Neural crest cell (in vitro differentiated cells): ENCODE measurements at places on chromosomes 11 and 22.

- DNase-seq, result no peak
Observed at GRCh38 chr22:36584666-36585065, 55.7 kb upstream of the EIF3D start.

DNA sequence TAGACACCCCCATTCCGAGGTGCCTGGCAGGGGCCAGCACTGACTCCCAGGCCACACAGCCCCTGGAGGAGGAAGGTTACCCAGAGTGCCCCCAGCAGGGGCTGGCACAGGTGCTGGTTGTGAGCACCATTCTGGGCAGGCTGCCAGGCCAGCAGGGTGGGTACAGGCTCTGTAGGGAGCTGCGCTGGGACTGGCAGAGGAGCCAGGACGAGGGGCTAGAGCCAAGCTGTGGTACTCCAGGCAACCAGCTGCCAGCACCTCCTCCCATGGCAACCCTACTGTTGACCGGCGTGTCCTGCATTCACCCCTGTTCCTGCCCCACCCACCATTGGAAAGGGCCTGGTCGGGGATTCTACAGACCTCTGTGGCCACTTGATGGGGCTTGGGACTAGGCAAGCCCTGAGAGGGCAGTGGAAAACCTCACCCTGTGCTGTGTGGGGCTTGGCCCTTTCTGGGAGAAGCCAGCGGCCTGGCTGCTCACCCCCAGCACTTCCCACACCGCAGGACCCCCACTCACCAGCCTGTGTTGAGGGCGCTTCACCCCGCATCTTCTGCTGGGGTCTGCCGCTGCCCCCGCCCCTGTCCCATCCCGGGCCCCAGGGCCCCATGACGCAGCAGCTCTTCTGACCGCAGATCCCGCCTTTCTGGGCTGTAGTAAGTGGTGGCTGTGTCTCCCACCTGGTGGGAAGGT, 1.9 kb downstream of the CLDN5 start:
- DNase-seq, result no peak

GRCh38 chr11:91158891-91159537, 936.2 kb upstream of the CHORDC1 start:
- no peak for DNase-seq

GRCh38 chr11:64249563-64250414, 1.5 kb upstream of the PLCB3 start:
- no peak for DNase-seq

GRCh38 chr11:36974771-36975170, 376.7 kb upstream of the RAG2 start:
- no peak for DNase-seq

- no peak for DNase-seq
Observed at GRCh38 chr11:70026726-70027125, 51.4 kb upstream of the ANO1 start.

GRCh38 chr11:134024420-134025081, 44.3 kb upstream of the JAM3 start:
- no peak for DNase-seq

GRCh38 chr11:79762279-79762921, 321.6 kb upstream of the TENM4 start:
- DNase-seq, result no peak

- DNase-seq, result peak; percentile 95
Observed at GRCh38 chr22:24951942-24952836, at the start of gene KIAA1671. Gene KIAA1671 (plus strand): TSS chr22:24952716. CDS start chr22:25028000, 75,284 bp downstream.

DNA sequence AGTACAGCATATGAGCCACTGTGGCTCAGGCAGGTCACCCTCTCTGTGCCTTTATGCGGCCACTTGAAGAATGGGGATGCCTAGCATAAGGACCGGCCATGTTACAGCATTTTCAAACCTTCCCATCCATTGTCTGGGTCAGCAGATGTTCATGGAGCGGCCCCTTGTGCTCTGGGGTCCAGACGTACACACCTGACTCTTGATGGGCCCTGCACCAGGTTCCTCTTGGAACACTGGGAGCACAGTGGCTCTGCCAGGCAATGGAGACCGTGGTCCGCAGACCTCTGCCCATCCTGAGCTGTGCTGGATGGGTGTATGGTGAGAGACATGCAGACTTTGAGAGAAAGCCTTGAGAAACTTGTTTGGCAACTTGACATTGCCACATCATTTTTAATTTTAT, 9.8 kb downstream of the PRDM11 start:
- DNase-seq, result no peak

GRCh38 chr11:126293726-126294125, 10.1 kb upstream of the DCPS start:
- no peak for DNase-seq

- DNase-seq, result no peak
Observed at GRCh38 chr22:38282397-38282796, 9.6 kb upstream of the TMEM184B start.

- DNase-seq, result no peak
Observed at GRCh38 chr11:121572571-121573059, 119.8 kb upstream of the SORL1-AS1 start.

DNA sequence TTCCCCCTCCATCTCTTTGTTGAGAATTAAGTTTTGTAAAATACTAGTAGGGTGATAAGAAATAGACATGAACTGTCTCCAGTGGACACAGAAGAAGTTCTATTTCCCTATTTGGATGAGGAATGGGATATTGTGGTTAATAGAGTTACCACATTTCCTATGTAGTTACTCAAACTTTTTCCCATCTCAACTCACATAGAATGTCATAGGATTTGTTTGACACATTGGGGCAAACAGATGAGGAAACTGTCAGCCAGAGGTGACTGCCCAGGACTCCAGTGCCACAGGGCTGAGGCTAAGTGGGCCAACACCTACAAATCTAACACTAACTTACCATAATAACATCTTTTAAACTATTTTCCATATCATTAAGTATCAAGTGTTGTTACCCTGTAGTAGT, 58.3 kb downstream of the CCDC83 start:
- DNase-seq, result no peak

- no peak for DNase-seq
Observed at GRCh38 chr11:29024386-29024785, 916.2 kb downstream of the METTL15 start.

GRCh38 chr11:62545437-62546243, 966 bp downstream of the AHNAK start:
- no peak for DNase-seq

GRCh38 chr22:45554040-45554406, 51.3 kb downstream of the FBLN1 start:
- no peak for DNase-seq

DNA sequence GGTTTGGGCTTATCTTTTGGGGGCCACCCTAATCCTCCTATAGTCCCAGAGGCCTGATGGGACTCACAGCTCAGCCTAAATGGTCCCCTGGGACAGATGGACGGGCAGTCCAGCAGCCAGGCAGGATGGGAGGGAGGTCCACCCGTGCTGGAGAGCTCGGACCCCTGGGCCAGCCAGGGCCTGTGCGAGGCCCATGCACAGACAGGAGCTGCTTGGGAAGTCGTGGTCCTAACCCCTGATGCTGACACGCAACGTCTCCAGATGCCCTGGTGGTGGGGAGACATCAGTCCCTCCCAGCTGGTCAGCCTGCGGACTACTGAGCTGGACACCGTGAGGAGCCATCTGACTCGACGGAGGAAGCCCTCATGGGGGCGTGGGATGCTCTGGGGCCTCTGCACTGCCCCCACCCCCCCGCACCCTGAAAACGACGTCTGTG, 31.2 kb upstream of the MUC5AC start:
- DNase-seq, result no peak

- DNase-seq, result peak; percentile 9
Observed at GRCh38 chr11:13277768-13278608, at the start of gene BMAL1. Gene BMAL1 (plus strand): TSS chr11:13277790. CDS start chr11:13354309, 76,519 bp downstream.
